ENCODE measurements at places on chromosomes 1 and 21. TPM values are rescaled to one million over a fixed set of nuclear protein-coding genes. Genes with fewer than 3 reads are reported as not detected.

GRCh38 chr1:78170859-78171258 is 125.1 kb downstream of the GIPC2 start:
- no peak for DNase-seq

DNA sequence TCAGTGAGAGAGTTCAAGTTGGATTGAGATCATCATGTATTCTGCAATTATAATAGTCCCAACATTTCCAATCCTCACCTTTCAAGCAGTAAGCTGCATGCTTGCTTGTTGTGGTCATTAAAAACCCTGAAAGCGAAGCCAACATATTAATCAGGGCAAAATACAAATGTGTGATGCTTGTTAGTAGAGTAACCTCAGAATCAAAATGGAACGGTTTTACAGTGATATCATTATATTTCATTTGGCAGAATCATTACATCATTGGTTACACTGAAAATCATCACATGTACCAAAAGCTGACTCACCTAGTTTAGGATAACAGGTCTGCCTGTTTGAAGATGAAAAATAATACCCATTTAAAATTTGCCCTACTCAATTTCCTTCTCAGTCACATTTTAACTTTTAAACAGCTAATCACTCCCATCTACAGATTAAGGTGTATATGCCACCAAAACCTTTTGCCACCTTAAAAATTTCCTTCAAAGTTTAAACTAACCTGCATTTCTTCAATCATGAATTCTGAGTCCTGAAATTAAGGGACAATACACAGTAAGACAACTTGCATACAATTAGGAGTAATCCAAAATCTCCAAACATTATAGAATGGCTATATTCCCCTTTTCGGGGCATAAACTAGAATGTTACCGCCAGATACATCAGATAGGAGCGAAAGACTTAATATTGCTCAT is 3.5 kb downstream of the GAS5 start:
- DNase-seq = no peak

The KLHDC9 gene
- 0.92 TPM for total RNA-seq

The OR10T2 gene
- not detected for total RNA-seq

Data from gastrocnemius medialis (tissue), 4 donors.